ENCODE measurements at places on chromosomes 16 and 17. TPM values are rescaled to one million over a fixed set of nuclear protein-coding genes. Genes with fewer than 3 reads are reported as not detected.

- no peak for DNase-seq
Measured at GRCh38 chr17:69367298-69367697, 40.4 kb upstream of the ABCA5 start.

DNA sequence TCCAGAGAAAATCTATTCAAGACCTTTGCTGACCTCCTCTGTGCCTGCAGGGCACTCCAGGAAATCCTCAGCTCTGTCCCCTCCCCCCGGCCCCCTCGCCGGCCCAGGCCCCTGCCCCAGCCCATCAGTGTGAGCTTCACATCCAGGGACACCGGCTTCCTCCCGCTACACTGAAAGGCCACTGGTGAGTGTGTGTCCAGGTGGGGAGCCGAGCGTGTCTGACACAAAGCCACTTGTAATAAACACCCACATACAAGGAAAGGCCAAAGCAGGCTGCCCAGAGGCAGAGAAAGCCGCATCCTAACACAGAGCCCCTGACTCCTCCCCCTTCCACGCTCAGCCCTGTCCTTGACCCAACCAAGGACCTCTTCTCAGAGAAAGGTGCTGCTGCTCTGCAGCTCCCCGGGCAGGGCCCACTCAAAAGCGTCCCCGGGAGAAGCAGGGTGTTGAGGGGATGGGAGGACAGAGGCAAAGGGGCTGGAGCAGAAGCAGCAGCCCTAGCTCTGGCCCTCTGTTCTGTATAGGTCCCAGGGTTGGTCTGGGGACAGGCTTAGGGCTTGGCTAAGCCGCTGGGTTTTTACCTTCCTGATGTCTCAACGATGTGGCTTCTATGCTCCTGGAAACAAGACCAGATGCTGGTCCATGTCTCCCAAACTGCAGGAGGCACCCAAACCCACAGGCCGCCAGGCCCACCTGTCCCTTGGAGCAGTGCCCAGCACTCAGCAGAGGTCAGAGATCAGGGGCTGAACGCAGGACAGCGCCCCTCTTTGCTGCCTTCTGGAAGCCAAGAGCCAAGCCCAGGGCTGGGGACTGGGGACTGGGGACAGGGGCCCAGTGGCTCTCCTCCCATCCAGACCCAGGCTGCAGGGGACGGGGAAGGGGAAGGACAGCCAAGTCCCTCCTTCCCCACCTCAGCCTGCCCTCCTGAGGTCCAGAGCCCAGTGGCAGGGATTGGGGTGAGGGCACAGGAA, 15.3 kb downstream of the MNT start:
- DNase-seq: no peak

- peak; percentile 71 for DNase-seq
Measured at GRCh38 chr17:17818088-17818526, 18.7 kb downstream of the SREBF1 start.

DNA sequence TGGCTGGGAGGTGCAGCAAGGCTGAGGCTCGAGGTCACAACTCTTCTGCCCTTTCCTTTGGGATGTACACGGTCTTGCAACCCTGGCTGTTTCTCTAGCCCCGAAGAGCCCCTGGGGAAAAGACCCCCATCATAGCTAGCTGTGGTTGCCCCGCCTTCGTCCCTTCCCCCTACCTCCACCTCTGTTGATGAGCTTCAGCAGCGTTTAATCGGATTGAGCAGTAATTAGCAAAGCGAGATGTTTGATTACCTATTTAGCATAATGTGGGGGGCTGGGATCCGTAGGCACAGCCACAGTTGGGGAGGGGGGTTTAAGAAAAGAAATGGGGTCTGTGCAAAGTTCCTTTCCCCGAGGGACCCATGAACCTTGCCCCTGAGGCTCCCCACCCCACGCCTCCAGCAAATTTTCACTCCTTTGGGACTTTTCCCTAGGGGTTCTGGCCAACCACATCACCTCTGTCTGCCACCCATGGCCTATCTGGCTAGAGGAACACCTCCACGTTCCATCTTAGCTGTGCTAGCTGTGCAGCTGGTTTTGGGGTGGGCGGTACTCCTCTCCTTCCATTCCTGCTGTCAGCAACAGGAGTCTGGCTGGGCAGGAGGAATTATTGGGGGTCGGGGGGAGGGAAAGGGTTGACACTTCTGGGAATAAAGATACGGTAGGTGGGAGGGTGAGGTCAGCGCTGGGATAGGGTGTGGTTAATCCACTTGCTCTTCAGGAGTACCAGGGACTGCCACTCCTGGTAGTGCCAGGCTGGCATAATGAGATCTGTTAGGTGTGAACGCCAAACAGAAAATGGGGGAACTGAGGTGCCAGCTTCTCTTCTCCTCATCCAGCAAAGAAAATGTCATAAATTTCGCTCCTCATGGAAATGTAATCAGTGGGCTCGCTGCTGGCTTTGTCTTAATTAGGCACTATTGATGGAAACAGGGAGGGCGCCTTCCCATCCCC, 1.3 kb upstream of the DNAH2 start:
- DNase-seq: no peak

Gene RSAD1
- 33.7 TPM for total RNA-seq

Gene GRIN2A
- 11.4 TPM for total RNA-seq

Gene OR1D2
- not detected for total RNA-seq

Gene FLCN
- 125 TPM for total RNA-seq

Data from prostate gland (tissue), 2 donors.